ENCODE measurements at places on chromosomes 3 and 15.

- no peaks in the 10 kb centered on the region for H3K27me3 ChIP-seq
- no peaks in the 10 kb centered on the region for H3K36me3 ChIP-seq
- H3K4me1 ChIP-seq, result no peaks in the 10 kb centered on the region
- DNase-seq, result no peak
- H3K27ac ChIP-seq, result no peak overlapping the region
Measured at GRCh38 chr3:174538151-174538550, 321.0 kb upstream of the NAALADL2 start.

DNA sequence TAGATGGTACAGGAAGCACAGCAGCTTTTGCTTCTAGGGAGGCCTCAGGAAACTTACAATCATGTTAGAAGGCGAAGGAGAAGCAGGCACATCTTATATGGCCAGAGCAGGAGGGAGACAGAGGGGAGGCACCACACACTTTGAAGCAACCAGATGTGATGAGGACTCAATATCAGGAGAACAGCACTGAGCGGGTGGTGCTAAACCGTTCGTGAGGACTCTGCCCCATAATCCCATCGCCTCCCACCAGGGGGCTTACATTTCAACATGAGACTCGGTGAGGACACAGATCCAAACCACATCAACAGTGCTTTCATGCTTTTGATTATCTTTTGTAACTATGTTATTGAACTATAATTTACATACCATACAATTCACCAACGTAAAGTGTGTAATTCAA is 7.6 kb upstream of the TMEM44 start:
- DNase-seq, result no peak
- H3K36me3 ChIP-seq, result no peaks in the 10 kb centered on the region
- no peaks in the 10 kb centered on the region for H3K4me1 ChIP-seq
- H3K27ac ChIP-seq, result no peak overlapping the region

DNA sequence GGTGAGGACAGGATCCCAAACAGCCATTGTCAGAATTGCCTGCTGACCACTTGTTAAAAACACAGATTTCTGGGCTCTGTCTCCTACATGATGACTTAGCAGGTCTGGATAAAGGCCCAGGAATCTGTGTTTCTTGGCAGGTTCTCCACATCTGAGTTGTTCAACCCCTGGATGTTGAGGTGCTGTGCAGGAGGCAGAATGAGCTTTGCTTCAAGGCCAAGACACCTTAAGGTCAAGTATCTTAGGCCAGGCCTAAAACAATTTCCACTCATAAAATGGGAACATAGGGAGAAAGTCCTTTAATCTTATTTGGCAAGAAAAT is 678.7 kb upstream of the CFAP20DC start:
- H3K4me1 ChIP-seq, result no peaks in the 10 kb centered on the region
- DNase-seq, result no peak
- H3K36me3 ChIP-seq, result no peaks in the 10 kb centered on the region
- H3K27me3 ChIP-seq, result no peaks in the 10 kb centered on the region

DNA sequence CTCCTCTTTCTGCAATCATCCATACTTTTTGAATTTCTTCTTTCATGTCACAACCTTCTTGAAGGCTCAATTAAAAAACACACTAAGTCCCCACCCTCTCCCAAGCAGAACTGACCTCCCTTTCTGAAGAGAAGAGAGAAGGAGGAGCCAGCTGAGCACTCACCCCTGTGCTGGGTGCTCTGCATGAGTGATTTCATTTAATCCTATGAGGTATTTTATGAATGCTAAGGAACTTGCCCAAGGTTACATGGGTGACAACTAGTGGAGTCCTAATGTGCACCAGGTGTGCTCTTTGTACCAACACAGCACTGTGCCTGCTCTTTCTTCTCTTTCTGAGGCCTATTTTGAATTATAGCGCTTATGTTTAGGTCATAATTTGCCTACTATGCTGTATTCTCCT is 135.6 kb downstream of the DUT start:
- H3K36me3 ChIP-seq, result no peaks in the 10 kb centered on the region
- no peak overlapping the region for H3K4me3 ChIP-seq
- no peak for DNase-seq
- no peaks in the 10 kb centered on the region for H3K27me3 ChIP-seq
- no peaks in the 10 kb centered on the region for H3K4me1 ChIP-seq
- H3K27ac ChIP-seq, result no peak overlapping the region

GRCh38 chr3:97910931-97911351 is 61.3 kb downstream of the RIOX2 start:
- no peaks in the 10 kb centered on the region for H3K27me3 ChIP-seq
- no peaks in the 10 kb centered on the region for H3K36me3 ChIP-seq
- no peak overlapping the region for H3K27ac ChIP-seq
- peak; percentile 21 for DNase-seq

- no peak for DNase-seq
- no peak overlapping the region for H3K27ac ChIP-seq
- H3K27me3 ChIP-seq, result no peaks in the 10 kb centered on the region
- H3K4me1 ChIP-seq, result no peaks in the 10 kb centered on the region
- no peak overlapping the region for H3K4me3 ChIP-seq
- H3K36me3 ChIP-seq, result no peaks in the 10 kb centered on the region
Measured at GRCh38 chr3:2391896-2392295, 293.2 kb downstream of the CNTN4 start.

GRCh38 chr3:64828276-64828675 is 140.5 kb upstream of the ADAMTS9 start:
- no peak overlapping the region for H3K27ac ChIP-seq
- no peaks in the 10 kb centered on the region for H3K36me3 ChIP-seq
- H3K4me3 ChIP-seq, result no peak overlapping the region
- no peaks in the 10 kb centered on the region for H3K4me1 ChIP-seq
- DNase-seq, result no peak

GRCh38 chr3:56812754-56813652 is 11.3 kb upstream of the ARHGEF3 start:
- DNase-seq, result peak; percentile 83
- H3K27me3 ChIP-seq, result no peaks in the 10 kb centered on the region
- H3K4me1 ChIP-seq, result peaks cover 9% of the 10 kb centered on the region
- no peaks in the 10 kb centered on the region for H3K36me3 ChIP-seq
- H3K27ac ChIP-seq, result no peak overlapping the region

- no peak for DNase-seq
- no peak overlapping the region for H3K4me3 ChIP-seq
- no peaks in the 10 kb centered on the region for H3K36me3 ChIP-seq
- no peak overlapping the region for H3K27ac ChIP-seq
- no peaks in the 10 kb centered on the region for H3K4me1 ChIP-seq
- H3K27me3 ChIP-seq, result no peaks in the 10 kb centered on the region
Measured at GRCh38 chr3:15708882-15709677, 88.7 kb downstream of the ANKRD28 start.

DNA sequence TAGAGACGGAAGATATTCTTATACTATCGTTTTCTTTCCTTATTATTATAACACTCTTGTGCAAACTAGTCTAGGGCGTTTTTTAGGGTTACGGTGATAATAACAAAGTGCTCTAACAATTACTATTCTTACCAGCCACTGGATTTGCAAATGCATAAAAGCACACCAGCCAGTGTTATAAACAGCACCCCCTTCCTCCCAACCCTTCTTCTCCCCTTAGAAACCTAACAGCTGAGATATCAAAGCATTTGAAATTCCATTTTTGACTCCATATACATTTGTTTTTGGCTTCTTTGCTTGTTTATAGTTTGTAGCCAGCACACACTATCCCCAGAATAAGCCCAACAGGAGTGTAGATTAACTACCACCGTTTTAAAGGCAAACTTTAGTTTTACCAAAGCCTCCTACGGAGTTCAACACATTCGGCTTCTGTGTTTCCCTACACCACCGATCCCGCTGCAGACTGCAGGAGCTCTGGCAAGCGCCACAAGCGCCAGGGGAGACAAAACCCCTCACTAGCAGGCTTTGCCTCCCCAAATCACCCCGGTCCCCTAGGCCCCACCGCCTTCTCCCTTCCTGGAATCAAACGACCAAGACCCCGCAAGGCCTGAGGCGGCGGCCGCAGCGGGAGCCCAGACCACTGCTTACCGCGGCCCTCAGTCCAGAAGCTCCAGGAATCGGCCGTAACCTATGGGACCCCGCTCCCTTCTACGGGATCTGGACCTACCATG is 461 bp downstream of the COPB2 start:
- peak overlapping the region; percentile 98 for H3K4me3 ChIP-seq
- no peaks in the 10 kb centered on the region for H3K4me1 ChIP-seq
- H3K27me3 ChIP-seq, result no peaks in the 10 kb centered on the region
- DNase-seq, result no peak

- H3K4me3 ChIP-seq, result no peak overlapping the region
- DNase-seq, result no peak
- H3K27ac ChIP-seq, result no peak overlapping the region
- no peaks in the 10 kb centered on the region for H3K27me3 ChIP-seq
- peaks cover 30% of the 10 kb centered on the region for H3K4me1 ChIP-seq
Measured at GRCh38 chr3:128358156-128358895, 108.4 kb downstream of the DNAJB8 start.

GRCh38 chr15:39649757-39650156 is 68.9 kb downstream of the THBS1 start:
- no peaks in the 10 kb centered on the region for H3K4me1 ChIP-seq
- H3K36me3 ChIP-seq, result no peaks in the 10 kb centered on the region
- no peak for DNase-seq
- H3K4me3 ChIP-seq, result no peak overlapping the region
- no peaks in the 10 kb centered on the region for H3K27me3 ChIP-seq

- no peaks in the 10 kb centered on the region for H3K4me1 ChIP-seq
- H3K27me3 ChIP-seq, result no peaks in the 10 kb centered on the region
- DNase-seq, result no peak
- H3K27ac ChIP-seq, result no peak overlapping the region
Measured at GRCh38 chr3:43210049-43211027, 76.0 kb upstream of the SNRK start.

GRCh38 chr3:190621927-190622326 is 108.0 kb downstream of the IL1RAP start:
- H3K27ac ChIP-seq, result no peak overlapping the region
- no peak for DNase-seq

DNA sequence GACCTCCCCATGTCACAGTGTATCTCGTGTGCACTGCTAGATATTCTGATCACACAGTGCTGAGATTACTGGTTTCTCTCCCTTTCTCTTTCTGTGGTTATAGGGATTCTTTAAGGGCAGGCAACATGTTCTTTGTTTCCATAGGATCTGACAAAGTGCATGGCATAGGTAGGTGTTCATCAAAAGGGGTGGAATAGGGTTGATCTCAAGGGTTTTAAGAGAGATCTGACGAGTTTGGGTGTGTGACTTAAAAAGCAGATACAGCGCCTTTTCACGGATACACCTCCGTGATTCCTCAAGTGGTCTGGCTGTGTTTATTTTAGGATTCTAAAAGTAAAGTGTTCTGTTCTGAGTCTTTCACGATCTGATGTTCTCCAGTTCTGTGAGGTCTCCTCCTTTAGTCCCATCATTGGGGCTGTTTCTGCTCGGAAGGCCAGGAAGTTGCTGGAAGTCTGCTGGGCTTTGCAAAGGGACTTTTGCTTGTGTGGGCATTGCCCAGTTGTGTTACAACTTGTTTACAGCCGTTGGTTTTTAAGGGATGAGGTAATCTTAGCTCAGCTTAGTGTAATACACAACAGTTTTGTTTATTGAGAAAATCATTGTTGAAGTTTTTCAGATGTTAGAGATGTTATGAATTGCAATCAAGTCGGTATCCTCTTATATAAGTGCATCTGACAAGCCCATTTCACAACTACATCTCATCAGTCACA is 34.8 kb downstream of the IGF1R start:
- H3K4me3 ChIP-seq, result no peak overlapping the region
- peak; percentile 40 for DNase-seq
- peaks cover 6% of the 10 kb centered on the region for H3K4me1 ChIP-seq
- peak overlapping the region; percentile 36 for H3K27ac ChIP-seq
- no peaks in the 10 kb centered on the region for H3K36me3 ChIP-seq
- H3K27me3 ChIP-seq, result no peaks in the 10 kb centered on the region

DNA sequence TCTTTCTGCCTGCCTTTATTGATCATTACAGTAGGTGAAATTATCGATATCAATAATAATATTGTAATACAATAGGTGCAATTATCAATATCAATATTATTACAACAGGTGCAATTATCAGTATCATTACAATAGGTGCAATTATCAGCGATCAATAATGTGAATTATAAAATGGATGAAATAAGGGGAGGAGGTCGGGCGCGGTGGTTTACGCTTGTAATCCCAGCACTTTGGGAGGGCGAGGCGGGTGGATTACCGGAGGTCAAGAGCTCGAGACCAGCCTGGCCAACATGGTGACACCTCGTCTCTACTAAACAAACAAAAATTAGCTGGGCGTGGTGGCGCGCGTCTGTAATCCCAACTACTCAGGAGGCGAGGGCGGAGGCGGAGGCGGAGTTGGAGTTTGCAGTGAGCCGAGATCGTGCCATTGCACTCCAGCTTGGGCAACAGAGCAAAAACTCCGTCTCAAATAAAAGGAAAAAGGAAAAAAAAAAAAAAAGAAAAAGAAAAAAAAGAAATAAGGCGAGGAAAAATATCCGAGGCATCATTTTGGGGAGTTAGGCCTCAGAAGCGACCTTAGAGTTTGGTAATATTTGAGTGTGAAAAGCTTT is 611 bp upstream of the BNIP2 start:
- peak; percentile 80 for DNase-seq
- H3K4me1 ChIP-seq, result peaks cover 4% of the 10 kb centered on the region
- no peaks in the 10 kb centered on the region for H3K27me3 ChIP-seq
- peak overlapping the region; percentile 98 for H3K27ac ChIP-seq
- H3K4me3 ChIP-seq, result peak overlapping the region; percentile 85

DNA sequence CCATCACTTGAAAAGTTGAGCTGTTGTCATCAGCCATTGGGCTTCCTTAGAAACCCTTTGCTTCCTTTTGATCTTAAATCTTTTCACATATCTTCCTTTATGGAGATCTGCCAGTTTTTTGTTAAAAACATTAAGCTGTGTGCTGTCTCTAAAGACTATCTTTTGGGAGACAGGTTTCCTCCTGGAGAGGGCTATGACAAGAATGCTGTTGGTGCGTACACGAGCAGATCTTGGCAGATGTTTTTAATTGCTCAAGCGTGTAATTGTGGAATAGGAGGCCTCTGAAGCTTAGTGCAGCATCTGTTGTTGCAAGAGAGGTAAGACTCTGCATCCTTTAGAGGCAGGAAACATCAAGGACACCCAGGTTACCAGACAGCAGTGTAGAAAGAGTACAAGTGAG is 56.8 kb downstream of the PHLDB2 start:
- no peak overlapping the region for H3K4me3 ChIP-seq
- H3K36me3 ChIP-seq, result no peaks in the 10 kb centered on the region
- DNase-seq, result no peak
- H3K27ac ChIP-seq, result no peak overlapping the region
- H3K27me3 ChIP-seq, result no peaks in the 10 kb centered on the region

GRCh38 chr3:72154391-72155335 is 369.7 kb upstream of the PROK2 start:
- no peak for DNase-seq
- H3K27me3 ChIP-seq, result no peaks in the 10 kb centered on the region
- no peak overlapping the region for H3K4me3 ChIP-seq

GRCh38 chr3:47376393-47376792 is 4.4 kb upstream of the PTPN23 start:
- H3K27ac ChIP-seq, result no peak overlapping the region
- H3K4me3 ChIP-seq, result no peak overlapping the region
- peaks cover 5% of the 10 kb centered on the region for H3K4me1 ChIP-seq
- no peak for DNase-seq
- H3K27me3 ChIP-seq, result no peaks in the 10 kb centered on the region

GRCh38 chr3:17915341-17915740 is 172.9 kb upstream of the TBC1D5 start:
- H3K36me3 ChIP-seq, result no peaks in the 10 kb centered on the region
- H3K4me3 ChIP-seq, result no peak overlapping the region
- DNase-seq, result no peak
- no peaks in the 10 kb centered on the region for H3K4me1 ChIP-seq
- no peaks in the 10 kb centered on the region for H3K27me3 ChIP-seq

Data from prostate gland (tissue), 2 donors.